ENCODE measurements at places on chromosomes 2 and 18.

DNA sequence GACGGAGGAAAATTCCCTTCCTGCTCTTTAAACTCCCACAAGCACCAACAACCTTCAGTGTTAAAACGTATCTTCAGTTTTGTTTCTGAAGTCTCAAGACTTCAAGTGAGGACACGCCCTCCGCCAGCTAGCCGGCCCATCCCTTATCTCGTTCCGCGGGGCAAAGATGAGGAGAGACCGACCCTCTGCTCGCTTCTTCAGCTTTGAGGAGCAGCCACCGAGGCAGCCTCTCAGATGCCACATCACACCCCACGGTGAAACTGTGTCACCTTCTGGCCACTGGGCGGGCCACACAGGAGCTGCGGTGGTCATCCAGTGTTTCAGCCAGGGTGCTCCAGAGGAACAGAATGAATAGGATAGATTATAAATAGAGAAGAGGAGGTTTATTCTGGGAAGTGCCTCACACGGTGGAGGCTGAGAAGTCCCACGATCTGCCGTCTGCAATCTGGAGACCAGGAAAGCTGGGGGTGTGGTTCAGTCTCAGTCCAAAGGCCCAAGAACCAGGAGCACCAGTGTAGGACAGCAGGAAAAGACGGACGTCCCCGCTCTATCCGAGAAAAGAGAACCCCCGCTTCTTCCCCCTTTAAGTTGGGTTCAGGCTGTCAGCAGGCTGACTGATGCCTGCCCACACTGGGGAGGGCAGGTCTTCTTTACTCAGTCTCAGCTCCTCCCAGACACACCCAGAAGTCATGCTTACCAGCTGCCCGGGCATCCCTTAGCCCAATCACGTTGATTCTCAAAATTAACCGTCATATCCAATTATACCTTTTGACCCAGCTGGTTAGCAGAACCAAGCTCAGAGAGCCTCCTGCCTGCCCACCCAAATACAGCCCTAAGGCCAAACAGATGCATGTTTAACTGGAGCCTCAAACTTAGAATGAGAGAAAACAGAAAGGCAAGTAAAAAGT is 399.7 kb upstream of the ID2 start:
- DNase-seq = peak; percentile 47

DNA sequence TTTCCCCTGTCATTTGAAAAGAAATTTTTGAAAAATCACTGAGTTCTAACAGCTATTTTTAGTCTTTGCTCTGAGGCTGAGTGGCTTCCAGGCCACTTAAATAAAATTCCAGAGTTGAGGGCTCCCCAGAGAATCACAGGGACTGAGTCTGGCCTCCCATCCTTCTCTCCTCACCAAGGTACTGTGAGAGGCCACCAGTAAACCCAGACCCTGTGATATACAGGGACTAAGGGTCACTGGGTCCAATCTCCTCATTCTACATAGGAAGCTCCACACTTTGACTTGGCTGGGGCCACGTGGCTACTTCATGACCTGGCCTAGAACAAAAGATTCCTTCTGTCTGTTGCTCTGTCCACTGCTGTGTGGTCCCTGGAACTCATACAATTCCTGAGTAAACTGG is 123.2 kb upstream of the CDCA7 start:
- no peak for DNase-seq

DNA sequence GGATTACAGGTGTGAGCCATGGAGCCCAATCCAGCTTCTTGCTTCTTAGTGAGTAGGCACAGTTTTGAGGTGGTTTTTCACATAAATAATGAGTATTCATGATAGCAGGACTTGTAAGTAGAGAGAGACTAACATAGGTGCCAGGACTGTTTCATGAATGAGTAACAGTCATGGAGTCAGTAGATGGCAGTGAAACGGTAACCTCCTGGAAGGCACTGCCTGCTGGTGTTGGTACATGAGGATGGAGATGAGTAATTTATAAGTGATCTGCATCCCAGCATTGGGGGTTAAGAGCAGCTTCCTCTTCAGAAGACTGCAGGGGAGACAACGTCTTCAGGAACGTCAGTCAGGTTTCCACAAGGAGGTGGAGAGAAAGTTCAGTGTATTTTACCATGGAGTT is 143.8 kb downstream of the HAUS1 start:
- no peak for DNase-seq

GRCh38 chr2:8252997-8253694 is 428.7 kb upstream of the ID2 start:
- no peak for DNase-seq

- no peak for DNase-seq
Measured at GRCh38 chr2:188609321-188610049, 317.8 kb downstream of the GULP1 start.

DNA sequence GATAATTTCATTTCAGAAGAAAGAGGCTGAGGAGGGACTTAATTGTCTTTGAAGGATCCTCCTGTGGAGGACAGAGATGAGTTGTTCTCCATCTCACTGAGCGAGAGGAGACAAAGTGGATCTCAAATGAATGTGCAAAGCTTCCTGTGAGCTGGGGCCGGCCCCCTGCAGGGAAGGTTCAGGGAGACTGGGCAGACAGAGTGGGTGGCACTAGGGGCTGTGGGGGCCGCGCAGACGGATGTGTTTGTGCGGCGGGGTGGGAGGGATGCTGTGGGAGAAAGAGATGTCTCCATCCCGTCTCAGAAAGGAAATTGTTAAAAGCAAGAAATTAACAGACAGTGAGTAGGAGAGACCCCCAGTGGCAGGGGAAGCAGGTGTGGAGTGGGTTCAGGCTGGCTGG is 29.1 kb downstream of the KLHL29 start:
- no peak for DNase-seq

- no peak for DNase-seq
Measured at GRCh38 chr18:13259701-13260100, 41.1 kb downstream of the LDLRAD4 start.

GRCh38 chr2:13056259-13056843 is 339.6 kb downstream of the TRIB2 start:
- DNase-seq = peak; percentile 53

GRCh38 chr2:10957391-10957790 is 45.7 kb downstream of the KCNF1 start:
- DNase-seq = no peak

- no peak for DNase-seq
Measured at GRCh38 chr2:234661175-234661574, 164.3 kb upstream of the ARL4C start.

DNA sequence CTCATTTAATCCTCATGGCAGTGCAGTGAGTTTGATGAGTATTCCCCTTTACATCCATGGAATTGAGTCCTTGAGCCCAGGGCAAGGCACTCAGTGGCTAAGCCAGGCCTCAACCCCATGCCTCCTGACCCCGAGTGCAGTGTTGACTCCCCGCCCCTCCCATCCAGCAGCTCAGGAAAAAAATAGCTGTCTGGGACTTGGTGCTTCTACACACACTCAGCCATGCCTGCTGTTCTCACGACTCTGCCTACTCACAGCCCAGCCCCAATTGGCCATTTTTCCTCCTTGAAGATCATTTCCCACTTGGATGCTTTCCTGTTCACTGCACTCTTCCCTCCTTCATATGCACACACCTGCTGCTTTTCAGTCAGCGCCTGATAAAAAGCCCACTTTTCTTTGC is 8.8 kb downstream of the FOSL2 start:
- no peak for DNase-seq

GRCh38 chr18:5444847-5445246 is 99.0 kb downstream of the EPB41L3 start:
- DNase-seq = no peak

- no peak for DNase-seq
Measured at GRCh38 chr2:173239644-173240043, 115.0 kb upstream of the CDCA7 start.

DNA sequence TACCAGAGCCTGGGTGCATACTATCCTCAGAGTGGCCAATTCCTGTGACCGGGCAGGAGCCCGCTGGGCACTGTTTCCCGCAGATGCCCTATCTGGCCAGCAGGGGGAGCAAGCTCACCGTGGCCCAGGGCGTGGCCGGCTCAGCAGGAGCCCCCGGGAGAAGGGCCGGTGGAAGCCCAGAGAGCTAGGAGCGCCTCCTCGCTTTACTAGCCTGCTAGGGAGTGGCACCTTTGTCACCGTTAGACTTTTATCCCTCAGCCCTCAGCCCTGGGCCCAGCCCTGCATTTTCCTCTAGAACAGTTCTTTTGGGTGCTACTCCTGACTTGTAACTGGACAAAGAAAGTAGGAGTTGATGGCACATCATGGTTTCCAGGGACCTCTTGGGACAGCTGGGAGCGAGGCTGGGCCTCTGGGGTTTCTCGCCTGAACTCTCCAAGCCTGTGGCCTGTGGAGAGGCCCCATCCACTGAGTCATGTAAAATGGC is 24.0 kb downstream of the TMEM177 start:
- peak; percentile 85 for DNase-seq

DNA sequence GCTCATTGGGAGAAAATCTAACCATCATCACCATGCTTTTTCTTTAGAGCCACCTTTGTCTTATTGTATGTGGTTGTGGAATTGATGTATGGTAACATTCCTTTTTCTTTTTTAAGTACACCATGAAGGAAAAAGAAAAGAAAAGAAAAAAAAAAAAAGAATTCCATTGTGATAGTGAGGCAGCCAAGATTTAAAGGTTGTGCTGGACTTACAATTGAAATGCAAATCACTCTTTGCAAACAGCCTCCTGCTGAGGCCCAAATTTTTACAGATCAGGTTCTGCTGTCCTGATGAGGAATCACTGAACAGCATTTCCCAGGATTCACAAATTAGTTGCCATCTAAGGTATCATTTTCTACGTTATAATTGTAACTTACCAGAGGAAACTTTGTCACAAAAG is 1101.0 kb upstream of the FANCL start:
- no peak for DNase-seq

DNA sequence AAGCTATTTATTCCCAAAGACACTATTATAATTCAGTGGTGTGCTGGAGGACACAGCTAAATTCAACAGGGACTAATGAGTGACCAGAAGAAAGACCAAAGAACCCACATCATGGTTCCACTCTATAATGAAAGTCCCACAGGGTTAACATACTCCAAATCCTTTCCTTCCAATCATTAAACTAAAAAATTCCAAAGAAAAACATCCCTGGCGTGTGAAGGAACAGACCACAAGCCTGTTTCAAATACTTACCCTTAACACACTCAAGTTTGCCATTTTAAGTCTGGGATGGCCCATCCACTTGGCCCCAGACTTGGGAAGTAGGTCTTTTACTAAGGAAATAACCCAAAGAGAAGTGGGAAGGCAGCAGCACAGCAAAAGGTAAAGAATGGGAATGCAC is 150.1 kb upstream of the CCDC150 start:
- DNase-seq = peak; percentile 29

DNA sequence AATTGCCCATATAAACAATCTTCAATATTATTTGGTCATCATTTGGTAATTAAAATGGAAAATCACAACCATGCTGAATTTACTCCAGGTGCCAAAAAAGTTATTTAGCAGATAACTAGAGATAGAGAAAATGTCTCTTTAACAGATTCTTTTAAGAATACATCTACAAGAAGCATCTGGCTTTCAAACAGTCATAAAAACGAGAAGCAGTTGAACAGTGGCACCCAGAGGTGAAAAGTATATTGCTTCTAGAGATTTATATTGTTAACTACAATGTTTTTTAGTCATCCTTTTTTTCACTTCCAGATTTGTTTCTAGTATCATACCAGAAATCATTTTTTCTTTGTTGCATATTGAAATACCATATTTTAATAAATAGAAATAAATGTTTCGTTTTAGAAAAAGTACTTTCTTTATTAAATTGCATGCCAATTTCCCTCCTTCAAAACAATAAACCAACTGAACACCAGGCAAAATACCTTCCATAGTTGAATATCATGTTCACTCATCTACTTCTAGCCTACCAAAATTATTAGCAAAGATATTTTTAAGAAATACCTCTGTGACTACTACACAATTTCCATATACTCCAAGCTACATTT is 65.4 kb upstream of the HNRNPA3 start:
- DNase-seq = peak; percentile 82

GRCh38 chr2:39024833-39025232 is 96.0 kb downstream of the SOS1 start:
- peak; percentile 3 for DNase-seq

- no peak for DNase-seq
Measured at GRCh38 chr18:41206341-41206830, 748.6 kb upstream of the PIK3C3 start.

DNA sequence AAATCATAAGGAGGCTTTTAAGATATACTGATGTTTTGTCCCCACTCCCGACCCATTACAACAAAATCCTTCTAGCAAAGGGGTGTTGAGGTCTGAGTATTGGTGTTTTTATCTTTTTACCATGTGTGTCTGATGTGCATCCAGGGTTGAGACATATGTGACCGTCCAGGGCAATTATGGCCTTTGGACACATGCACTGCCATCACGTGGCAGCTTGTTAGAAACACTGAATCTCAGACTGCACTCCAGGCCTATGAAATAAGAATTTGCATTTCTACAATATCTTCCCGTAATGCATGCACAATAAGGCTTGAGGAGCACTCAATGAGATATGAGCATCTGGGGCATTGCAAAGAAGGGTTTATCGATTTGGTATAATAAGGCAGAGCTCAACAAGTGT is 235.1 kb upstream of the ZNF804A start:
- no peak for DNase-seq

DNA sequence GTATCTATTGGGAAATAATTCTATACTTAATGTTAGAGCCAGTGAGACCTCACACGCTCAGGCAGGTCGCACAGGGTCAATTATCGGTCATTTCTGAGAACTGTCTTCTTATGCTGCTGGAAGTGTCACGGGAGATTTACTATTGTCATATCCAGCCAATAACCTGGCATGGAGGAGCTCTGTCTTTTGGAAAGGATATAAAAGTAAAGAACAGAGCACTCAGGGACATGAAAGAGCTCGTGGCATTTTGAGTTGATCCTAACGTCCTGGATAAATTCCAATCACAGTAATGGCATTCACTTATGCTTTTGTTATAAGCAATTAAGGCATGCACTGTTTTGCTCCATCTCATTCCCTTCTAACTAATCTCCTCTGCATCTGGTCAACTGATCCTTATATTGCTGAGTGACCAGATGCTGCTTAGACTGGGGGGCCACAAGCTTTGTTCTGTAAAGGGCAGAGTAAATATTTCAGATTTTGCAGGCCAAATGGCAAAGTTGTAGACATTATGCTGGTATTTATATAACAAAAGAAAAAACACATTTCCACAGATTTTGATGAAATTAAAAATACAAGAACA is 453.5 kb upstream of the SMIM21 start:
- DNase-seq = no peak

DNA sequence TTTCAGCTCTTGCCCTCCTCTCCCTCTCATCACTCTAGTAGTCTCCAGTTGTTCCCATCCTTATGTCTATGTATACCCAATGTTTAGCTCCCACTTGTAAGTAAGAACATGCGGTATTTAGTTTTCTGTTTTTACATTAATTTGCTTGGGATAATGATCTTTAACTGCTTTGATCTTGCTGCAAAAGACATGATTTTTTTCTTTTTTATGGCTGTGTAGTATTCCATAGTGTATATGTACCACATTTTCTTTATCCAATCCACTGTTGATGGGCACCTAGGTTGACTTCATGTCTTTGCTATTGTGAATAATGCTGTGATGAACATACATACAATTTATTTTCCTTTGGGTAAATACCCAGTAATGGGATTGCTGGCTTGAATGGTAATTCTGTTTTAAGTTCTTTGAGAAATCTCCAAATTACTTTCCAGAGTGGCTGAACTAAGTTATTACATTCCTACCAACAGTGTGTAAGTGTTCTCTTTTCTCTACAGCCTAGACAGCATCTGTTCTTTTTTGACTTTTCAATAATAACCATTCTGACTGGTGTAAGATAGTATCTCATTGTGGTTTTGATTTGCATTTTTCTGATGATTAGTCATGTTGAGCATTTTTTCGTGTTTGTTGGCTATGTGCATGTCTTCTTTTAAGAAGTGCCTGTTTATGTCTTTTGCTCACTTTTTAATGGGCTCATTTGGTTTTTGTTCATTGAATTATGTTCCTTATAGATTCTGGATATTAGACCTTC is 179.6 kb upstream of the SLC39A10 start:
- peak; percentile 81 for DNase-seq

Data from adipocyte (in vitro differentiated cells).